ENCODE measurements at places on chromosomes 3 and 15. TPM values are rescaled to one million over a fixed set of nuclear protein-coding genes. Genes with fewer than 3 reads are reported as not detected.

Gene NFKBIZ
- total RNA-seq, result 17.6 TPM

Gene NPAP1
- not detected for total RNA-seq

Gene SPTBN5
- 2.2 TPM for total RNA-seq

Gene CGGBP1
- total RNA-seq, result 69.7 TPM

Gene CCDC54
- not detected for total RNA-seq

Gene SAXO2
- total RNA-seq, result 5.1 TPM

Gene THPO
- total RNA-seq, result not detected

Gene CCR3
- total RNA-seq, result not detected

Gene ETV5
- total RNA-seq, result 22.9 TPM

Gene HEG1
- total RNA-seq, result 107 TPM

Gene TBCCD1
- total RNA-seq, result 19.6 TPM

Data from chondrocyte (in vitro differentiated cells).